ENCODE measurements at places on chromosomes 4 and X.

GRCh38 chrX:40469316-40469715 is 111.5 kb upstream of the ATP6AP2 start:
- DNase-seq = no peak

DNA sequence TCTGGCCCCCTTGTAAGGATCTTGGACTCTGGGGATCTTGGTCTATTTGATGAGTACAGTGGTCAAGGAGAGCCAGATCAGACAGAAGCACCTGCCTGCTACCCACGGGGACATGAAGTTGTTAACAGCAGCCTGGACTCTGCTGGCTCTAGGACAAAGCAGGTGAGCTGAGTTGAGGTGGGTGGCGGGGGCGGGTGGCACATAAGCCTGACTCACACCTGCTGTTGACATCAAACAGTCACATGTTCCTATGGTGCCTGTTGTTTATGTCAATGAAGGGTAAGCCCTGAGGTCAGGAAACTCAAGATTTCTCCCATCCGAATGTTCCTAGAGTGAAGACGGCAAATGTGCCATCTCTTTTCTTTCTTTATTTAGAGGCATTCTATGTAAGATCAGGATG is 50.1 kb upstream of the CLNK start:
- no peak for DNase-seq

DNA sequence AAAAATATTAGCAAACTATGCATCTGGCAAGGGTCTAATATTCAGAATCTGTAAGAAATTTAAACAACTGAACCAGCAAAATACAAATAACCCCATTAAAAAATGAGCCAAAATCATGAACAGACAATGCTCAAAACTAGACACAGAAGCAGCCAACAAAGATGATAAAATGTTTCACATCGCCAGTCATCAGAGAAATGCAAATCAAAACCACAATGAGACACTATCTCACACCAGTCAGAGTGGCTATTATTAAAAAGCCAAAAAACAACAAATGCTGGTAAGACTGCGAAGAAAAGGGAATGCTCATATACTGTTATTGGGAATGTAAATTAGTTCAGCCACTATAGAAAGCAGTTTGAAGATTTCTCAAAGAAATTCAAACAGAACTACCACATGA is 201.3 kb upstream of the CPEB2 start:
- no peak for DNase-seq

DNA sequence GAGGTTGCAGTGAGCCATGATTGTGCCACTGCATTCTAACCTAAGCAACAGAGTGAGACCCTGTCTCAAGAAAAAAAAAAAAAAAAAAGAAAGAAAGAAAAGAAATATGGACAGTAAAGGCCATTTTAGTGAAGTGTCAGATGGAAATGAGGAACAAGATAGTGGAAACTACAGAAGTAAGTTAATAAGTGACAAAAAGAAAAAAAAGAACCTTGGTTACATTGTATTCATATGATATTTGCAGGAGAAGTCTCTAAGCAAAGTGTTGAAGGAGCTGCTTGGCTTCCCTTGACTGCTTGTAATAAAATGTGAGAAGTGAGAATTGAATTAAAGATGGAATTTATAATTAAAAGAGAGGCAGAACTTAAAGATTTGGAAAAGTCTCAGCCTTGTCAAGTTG is 73.2 kb downstream of the HOPX start:
- DNase-seq = no peak

GRCh38 chr4:23686169-23686897 is 203.5 kb downstream of the PPARGC1A start:
- DNase-seq = no peak

DNA sequence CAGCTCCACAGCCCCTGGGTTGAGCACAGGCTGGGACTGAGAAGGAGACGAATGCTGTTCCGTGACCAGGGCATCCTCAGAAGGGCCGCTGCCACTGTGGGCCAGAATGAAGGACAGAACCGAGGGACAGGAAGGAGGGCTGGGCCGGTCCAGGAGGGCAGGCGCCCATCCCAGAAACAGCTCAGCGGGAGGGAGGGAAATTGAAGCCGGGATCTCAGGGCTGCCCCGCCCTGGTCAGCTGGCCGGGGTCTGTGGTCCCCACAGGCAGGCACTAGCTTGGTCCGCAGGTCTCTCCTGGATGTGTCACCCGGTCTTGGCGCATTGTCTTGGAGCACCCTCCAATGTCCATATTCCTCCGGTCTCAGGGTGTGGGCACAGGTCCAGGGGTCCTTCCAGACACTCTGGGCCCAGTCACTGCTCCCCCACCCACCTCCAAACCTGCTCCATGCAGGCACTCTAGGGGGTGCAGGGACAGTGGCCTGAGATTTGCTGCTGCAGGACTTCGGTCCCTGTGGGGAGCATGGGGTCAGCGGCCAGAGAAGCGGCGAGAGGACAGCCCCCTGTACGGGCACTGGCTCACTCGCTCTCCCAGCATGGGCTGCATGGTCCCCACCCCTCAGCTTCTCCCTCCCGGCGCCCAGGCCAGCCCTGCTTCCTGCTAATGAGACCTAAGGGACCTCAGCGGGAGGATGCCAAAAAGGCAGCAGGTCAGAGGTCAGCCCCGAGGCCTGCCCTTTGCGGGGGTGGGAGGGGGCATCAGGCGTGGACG is 23.9 kb upstream of the MXD4 start:
- DNase-seq = no peak

GRCh38 chr4:162650166-162650565 is 486.4 kb upstream of the FSTL5 start:
- DNase-seq = no peak

- no peak for DNase-seq
Observed at GRCh38 chr4:11474146-11474545, 45.5 kb upstream of the HS3ST1 start.

Measured in 8988T (cell line).